Activated naive CD4-positive, alpha-beta T cell treated with anti-CD3 and anti-CD28 coated beads, Interleukin-2, amount 10 ng/mL, durations not matched to agents 5 hours and 36 hours (primary cell): ENCODE measurements at places on chromosomes 5 and 9. TPM values are rescaled to one million over a fixed set of nuclear protein-coding genes. Genes with fewer than 3 reads are reported as not detected.

The SPRY4 gene
- 1.2 TPM for total RNA-seq

The MTRR gene
- total RNA-seq: 63.4 TPM

The PCDHB2 gene
- total RNA-seq: 0.17 TPM

The PDGFRB gene
- total RNA-seq: 3.2 TPM

The SMIM15 gene
- total RNA-seq: 49.1 TPM

The C6 gene
- total RNA-seq: not detected

The OR13D1 gene
- total RNA-seq: not detected

The GLT6D1 gene
- total RNA-seq: not detected

The MLANA gene
- total RNA-seq: not detected

The HBEGF gene
- total RNA-seq: 68.8 TPM

The SPARC gene
- not detected for total RNA-seq

The DBH gene
- not detected for total RNA-seq

The BARHL1 gene
- not detected for total RNA-seq

The IL5 gene
- total RNA-seq: 1.5 TPM

The ADAMTS12 gene
- total RNA-seq: not detected

The FGFR4 gene
- total RNA-seq: 0.26 TPM

The PPP1R26 gene
- 0.26 TPM for total RNA-seq

The DMAC1 gene
- total RNA-seq: 64.3 TPM

The EPB41L4A gene
- 0.53 TPM for total RNA-seq

The SSNA1 gene
- total RNA-seq: 67.9 TPM

The OTP gene
- total RNA-seq: not detected

The ZNF483 gene
- total RNA-seq: 3.2 TPM

The CCL19 gene
- total RNA-seq: not detected

The FBP2 gene
- not detected for total RNA-seq

The SLC6A3 gene
- not detected for total RNA-seq

The ARID3C gene
- total RNA-seq: not detected

The PCDHB10 gene
- total RNA-seq: not detected

The PLCXD3 gene
- total RNA-seq: not detected

The SLCO6A1 gene
- not detected for total RNA-seq

The DMRTA1 gene
- total RNA-seq: not detected

The TLR4 gene
- total RNA-seq: 0.07 TPM

The TRIM14 gene
- 90.0 TPM for total RNA-seq

The PDE6A gene
- total RNA-seq: not detected

The SPINK5 gene
- not detected for total RNA-seq

The TSTD2 gene
- 16.8 TPM for total RNA-seq
